ENCODE measurements at places on chromosomes 16 and 17.
A peak's percentile ranks its signal among the peaks of the same experiment; 100 is the strongest.

DNA sequence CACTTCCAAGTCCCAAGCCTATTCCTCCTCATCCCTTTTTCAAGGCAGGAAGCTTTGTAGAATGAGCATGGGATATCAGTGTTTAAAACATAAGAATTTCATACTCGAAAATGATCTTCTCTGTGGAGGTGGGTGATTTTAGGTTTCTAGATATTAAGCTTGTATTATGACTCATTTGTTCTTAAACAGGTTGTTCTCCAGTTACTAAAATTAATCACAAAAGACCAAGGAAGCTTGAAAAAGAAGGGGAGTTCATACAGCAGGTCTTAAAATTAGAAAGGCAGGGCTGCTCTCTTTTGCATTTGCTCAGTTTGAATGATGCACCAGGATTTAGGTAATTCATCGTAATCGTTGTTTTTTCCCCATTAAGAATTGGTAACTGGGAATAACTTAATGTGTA is 208.7 kb downstream of the PRKCA start:
- no peaks in the 10 kb centered on the region for H3K36me3 ChIP-seq
- H3K4me3 ChIP-seq = no peak overlapping the region
- no peak for DNase-seq
- peaks cover 8% of the 10 kb centered on the region for H3K27me3 ChIP-seq
- H3K4me1 ChIP-seq = no peaks in the 10 kb centered on the region
- no peak overlapping the region for H3K27ac ChIP-seq

DNA sequence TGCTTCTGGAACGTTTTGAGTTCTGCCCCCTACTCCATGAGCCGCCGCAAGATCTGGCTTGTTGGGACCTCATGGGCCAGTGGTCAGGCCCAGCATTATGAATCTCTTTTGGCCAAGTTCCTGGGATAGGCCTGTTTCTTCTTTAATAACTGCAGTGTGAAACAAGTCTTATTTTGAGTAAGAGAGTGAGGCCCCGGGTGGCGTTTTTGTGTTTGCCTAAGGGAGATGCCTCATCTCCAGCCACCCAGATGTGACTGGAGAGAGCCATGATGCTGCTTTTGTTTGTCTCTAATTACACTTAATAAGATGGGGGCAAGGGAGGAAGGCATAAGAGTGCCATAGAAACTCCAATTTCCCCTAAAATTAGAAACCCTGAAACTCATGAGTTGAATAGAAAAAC is 39.8 kb downstream of the KSR1 start:
- H3K27ac ChIP-seq = peak overlapping the region; percentile 95
- H3K36me3 ChIP-seq = peaks cover 14% of the 10 kb centered on the region
- peaks cover 73% of the 10 kb centered on the region for H3K4me1 ChIP-seq

DNA sequence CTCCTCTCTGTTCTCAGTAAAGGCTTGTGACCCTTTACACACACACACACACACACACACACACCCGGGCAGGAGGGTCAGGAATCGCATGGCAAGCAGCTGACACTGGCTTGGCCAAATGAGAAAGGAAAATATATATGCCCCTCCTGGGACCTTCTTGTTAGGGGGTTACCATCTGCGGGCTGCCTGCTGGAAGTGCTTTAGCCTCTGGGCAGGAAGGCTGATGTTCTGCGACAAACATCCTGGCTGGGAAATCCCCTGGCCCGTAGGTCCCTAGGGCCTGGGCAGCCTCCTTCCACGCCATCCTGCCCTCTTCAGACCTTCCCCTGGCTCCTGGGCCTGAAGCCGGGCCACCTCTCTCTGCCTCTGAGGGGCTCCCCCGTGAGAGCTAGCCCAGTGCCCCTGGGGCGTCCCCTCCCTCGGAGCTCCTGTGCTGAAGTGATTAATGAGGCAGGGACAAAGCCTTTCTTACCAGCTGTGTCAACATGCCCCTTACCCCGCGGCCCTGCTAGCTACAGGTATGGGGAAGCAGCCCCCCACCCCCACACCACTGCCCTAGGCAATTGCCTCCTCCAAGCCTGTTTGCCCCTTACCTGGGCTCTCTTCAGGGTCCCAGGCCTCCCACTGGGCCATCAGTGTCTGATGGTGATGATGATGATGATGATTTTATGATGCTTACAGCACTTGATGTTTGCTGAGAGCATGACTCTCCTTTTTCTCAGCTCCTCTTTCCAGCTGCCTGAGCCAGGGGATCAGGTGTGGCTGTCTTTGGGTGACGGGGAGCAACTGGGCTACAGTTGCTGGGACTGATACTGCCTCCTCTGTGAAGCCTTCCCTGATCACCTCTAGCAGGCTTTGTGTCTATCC is 32.8 kb upstream of the ETV4 start:
- peaks cover 95% of the 10 kb centered on the region for H3K4me1 ChIP-seq
- H3K27me3 ChIP-seq = peaks cover 30% of the 10 kb centered on the region
- peak overlapping the region; percentile 87 for H3K27ac ChIP-seq
- DNase-seq = peak; percentile 67

DNA sequence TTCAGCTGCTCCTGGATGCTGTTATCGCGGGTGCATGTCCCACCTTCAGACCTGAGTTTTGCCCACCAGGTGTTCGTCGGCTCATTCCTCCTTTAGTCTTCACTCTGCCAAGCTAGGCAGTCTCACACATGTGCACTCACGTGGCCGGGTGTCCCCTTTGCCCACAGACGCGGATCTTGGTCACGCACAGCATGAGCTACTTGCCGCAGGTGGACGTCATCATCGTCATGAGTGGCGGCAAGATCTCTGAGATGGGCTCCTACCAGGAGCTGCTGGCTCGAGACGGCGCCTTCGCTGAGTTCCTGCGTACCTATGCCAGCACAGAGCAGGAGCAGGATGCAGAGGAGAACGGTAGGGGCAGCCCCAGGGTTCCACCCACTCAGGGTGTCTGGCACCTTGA is 133.1 kb downstream of the ABCC6 start:
- H3K4me1 ChIP-seq = peaks cover 17% of the 10 kb centered on the region
- no peak overlapping the region for H3K27ac ChIP-seq
- peaks cover 70% of the 10 kb centered on the region for H3K36me3 ChIP-seq
- no peaks in the 10 kb centered on the region for H3K27me3 ChIP-seq

- H3K36me3 ChIP-seq = peaks cover 28% of the 10 kb centered on the region
- H3K4me1 ChIP-seq = peaks cover 12% of the 10 kb centered on the region
- H3K4me3 ChIP-seq = peak overlapping the region; percentile 67
- peaks cover 20% of the 10 kb centered on the region for H3K27me3 ChIP-seq
Observed at GRCh38 chr17:6994118-6994598, 1.7 kb upstream of the ALOX12 start.

DNA sequence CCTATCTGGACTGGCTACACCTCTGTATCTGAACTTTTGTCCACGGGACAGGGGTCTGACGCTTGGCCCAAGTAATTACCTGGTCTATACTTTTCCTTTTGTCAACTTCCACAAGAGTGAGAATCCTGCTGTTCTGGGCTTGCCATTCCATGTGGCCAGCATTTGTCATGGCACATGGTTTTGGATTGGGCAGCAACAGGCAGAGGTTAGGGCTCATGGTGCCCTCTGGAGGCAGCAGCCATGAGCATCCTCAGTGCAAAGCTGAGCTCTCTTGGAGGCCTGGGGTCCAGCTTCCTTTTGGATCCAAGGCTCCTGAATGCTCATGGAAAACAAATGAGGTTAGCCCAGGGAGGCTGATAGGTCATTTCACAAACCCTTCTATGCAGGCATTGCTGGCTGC is 7.5 kb upstream of the EDC4 start:
- H3K4me3 ChIP-seq = no peak overlapping the region
- no peak overlapping the region for H3K27ac ChIP-seq
- peaks cover 27% of the 10 kb centered on the region for H3K36me3 ChIP-seq
- DNase-seq = no peak

DNA sequence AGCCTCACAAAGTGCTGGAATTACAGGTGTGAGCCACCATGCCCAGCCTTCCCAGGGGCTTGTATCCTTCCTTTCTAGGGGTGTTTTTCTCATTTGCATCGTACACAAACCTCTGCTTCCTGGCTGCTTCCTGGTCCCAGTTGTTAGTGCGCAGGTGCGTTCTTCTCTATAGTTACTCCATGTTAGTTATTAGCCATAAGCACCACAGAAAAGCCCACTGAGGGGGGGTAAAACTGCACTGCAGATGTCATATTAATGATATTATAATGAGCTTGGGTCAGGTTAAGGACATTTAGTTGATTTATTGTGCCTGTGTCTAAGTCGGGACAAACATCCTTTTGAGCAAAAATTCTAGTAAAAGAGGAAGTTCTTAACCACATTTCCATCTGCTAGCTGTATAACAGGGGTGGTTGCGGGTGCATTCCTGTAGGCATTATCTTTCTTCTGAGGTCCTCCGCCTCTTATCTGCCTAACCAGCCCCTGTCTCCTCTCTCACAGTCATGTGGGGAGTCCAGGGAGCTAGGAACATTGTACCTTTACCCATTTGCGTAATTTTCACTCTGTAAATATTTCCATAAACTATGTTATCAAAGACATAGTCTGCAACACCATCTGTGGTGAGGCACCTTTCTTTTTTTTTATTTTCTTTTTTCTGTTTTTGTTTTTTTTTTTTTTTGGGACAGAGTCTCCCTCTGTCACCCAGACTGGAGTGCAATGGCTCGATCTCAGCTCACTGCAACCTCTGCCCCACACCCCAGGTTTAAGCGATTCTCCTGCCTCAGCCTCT is 23.6 kb upstream of the ATF7IP2 start:
- no peaks in the 10 kb centered on the region for H3K36me3 ChIP-seq
- H3K27ac ChIP-seq = no peak overlapping the region
- H3K4me1 ChIP-seq = peaks cover 8% of the 10 kb centered on the region
- peaks cover 3% of the 10 kb centered on the region for H3K27me3 ChIP-seq
- no peak overlapping the region for H3K4me3 ChIP-seq

GRCh38 chr17:72860778-72861177 is 231.7 kb downstream of the SLC39A11 start:
- H3K4me3 ChIP-seq = no peak overlapping the region
- H3K27ac ChIP-seq = no peak overlapping the region
- no peak for DNase-seq
- H3K27me3 ChIP-seq = peaks cover 21% of the 10 kb centered on the region
- H3K4me1 ChIP-seq = peaks cover 25% of the 10 kb centered on the region

- peaks cover 16% of the 10 kb centered on the region for H3K4me1 ChIP-seq
- no peak overlapping the region for H3K4me3 ChIP-seq
- H3K27ac ChIP-seq = peak overlapping the region; percentile 71
- H3K27me3 ChIP-seq = peaks cover 3% of the 10 kb centered on the region
Observed at GRCh38 chr17:17228521-17229279, 8.3 kb downstream of the FLCN start.

- no peak for DNase-seq
- H3K27me3 ChIP-seq = no peaks in the 10 kb centered on the region
- H3K36me3 ChIP-seq = peaks cover 61% of the 10 kb centered on the region
- H3K4me1 ChIP-seq = peaks cover 50% of the 10 kb centered on the region
- H3K4me3 ChIP-seq = peak overlapping the region; percentile 73
- H3K27ac ChIP-seq = peak overlapping the region; percentile 78
Observed at GRCh38 chr16:30068333-30068732, 2.8 kb downstream of the ALDOA start.

- H3K27ac ChIP-seq = no peak overlapping the region
- no peak for DNase-seq
- H3K36me3 ChIP-seq = no peaks in the 10 kb centered on the region
- peaks cover 28% of the 10 kb centered on the region for H3K27me3 ChIP-seq
- H3K4me3 ChIP-seq = no peak overlapping the region
- peaks cover 33% of the 10 kb centered on the region for H3K4me1 ChIP-seq
Observed at GRCh38 chr16:10675216-10675615, 19.5 kb downstream of the TEKT5 start.

GRCh38 chr17:39098588-39098987 is 52.8 kb downstream of the PLXDC1 start:
- H3K27ac ChIP-seq = no peak overlapping the region
- H3K4me1 ChIP-seq = peaks cover 64% of the 10 kb centered on the region
- peaks cover 8% of the 10 kb centered on the region for H3K27me3 ChIP-seq
- no peak overlapping the region for H3K4me3 ChIP-seq

DNA sequence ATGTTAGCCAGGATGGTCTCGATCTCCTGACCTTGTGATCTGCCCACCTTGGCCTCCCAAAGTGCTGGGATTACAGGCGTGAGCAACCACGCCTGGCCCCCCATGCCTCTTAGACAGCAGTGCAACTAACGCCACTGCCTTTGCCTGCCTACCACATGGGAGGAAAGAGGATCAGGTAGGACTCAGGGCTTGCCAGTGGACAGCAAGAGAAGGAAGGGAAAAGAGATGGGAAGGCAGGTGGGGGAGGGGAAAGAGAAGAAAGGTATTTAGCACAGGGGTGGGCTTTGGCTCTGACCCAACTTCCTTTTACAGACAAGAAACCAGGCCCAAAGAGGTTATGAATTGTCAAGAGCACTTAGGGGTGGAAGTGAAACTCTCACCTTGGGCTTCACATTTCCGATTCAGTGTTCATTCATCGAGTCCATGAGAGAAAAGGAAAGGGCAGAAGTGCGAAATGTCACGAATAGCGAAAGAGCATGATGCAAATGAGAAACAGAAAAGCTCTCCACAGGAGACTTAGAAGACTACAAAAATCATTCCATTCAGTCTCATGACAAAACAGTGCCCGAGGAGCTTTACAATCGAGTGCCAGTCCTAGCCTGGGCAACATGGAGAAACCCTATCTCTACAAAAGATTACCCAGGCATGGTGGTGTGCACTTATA is 36.4 kb downstream of the CDK5R1 start:
- H3K4me1 ChIP-seq = peaks cover 48% of the 10 kb centered on the region
- no peaks in the 10 kb centered on the region for H3K36me3 ChIP-seq
- H3K4me3 ChIP-seq = no peak overlapping the region
- H3K27me3 ChIP-seq = no peaks in the 10 kb centered on the region
- H3K27ac ChIP-seq = no peak overlapping the region

- peaks cover 28% of the 10 kb centered on the region for H3K27me3 ChIP-seq
- H3K4me3 ChIP-seq = no peak overlapping the region
- no peak for DNase-seq
- H3K36me3 ChIP-seq = no peaks in the 10 kb centered on the region
Observed at GRCh38 chr16:11432856-11433395, 87.7 kb downstream of the RMI2 start.

DNA sequence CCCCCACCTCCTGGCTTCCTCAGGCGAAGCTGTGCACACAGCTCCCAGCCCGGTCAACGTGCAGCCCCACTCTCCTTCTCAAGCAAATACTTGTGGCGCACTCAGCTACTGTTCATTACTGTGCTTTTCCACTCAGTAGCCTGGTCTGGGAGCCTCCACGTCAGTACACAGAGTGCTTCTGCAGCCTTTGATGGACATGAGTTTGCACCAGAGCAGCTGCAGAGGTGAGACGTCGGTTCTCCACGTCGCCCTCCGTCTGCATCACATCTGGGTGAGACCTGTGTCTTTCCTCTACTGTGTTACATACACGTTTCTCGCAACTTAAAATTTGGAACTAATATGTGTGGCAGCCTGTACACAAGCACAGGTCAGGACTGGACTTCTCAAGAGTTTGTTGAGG is 334.3 kb downstream of the C16orf95 start:
- H3K27me3 ChIP-seq = peaks cover 38% of the 10 kb centered on the region
- DNase-seq = no peak
- H3K4me3 ChIP-seq = no peak overlapping the region
- H3K27ac ChIP-seq = no peak overlapping the region

GRCh38 chr17:59754552-59754951 is 47.1 kb downstream of the VMP1 start:
- peaks cover 23% of the 10 kb centered on the region for H3K36me3 ChIP-seq
- H3K4me1 ChIP-seq = peaks cover 19% of the 10 kb centered on the region
- no peak overlapping the region for H3K27ac ChIP-seq

Measured in nephron progenitor cell (in vitro differentiated cells).